ENCODE measurements at places on chromosomes 3 and 15.

GRCh38 chr15:85810075-85810474 is 15.3 kb upstream of the KLHL25 start:
- no peak for DNase-seq

DNA sequence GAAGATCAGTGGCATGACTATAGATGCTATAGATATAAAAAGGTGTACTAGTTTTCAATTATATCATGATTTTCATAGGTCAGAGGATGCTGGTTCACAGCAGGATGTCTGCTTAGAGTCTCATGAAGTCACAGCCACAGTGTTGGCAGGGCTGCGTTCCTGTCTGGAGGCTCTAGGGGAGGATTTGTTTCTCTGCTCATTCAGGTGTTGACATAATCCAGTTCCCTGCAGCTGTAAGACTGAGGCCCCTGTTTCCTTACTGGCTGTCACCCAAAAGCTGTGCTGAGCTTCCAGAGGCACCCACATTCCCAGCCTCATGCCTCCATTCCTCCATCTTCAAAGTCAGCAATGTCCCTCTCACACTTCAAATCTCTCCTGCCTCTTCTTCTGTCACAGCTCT is 170.7 kb downstream of the OCA2 start:
- DNase-seq = no peak

- DNase-seq = no peak
Observed at GRCh38 chr3:9911863-9912262, 5.0 kb upstream of the IL17RC start.

DNA sequence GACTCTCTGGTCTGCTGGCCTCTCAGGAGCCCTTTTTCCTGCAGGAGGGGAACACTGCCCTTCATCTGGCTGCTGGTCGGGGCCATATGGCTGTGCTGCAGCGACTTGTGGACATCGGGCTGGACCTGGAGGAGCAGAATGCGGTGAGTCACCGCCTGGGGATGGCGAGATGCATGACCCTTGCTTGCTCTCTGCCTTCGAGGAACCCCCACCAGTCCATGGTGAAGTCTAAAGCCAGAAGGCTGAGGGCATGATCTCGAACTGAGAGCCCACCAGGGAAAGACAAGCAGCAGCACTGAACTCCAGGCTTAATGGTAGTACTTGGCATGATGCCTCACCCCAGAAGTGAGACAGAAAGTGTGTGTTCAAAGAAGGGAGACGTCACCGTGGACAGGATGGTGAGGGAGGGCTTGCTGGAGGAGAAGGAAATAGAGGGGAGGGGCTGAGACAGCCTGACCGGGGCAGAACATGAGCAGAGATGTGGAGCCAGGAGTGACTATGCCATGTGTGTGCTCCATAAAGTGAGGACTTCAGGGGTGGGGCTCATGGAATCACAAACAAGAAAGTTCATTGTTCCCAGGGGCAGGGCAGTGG is 19.2 kb downstream of the ANKDD1A start:
- no peak for DNase-seq

GRCh38 chr15:74773731-74774252 is 8.1 kb upstream of the CSK start:
- DNase-seq = no peak

DNA sequence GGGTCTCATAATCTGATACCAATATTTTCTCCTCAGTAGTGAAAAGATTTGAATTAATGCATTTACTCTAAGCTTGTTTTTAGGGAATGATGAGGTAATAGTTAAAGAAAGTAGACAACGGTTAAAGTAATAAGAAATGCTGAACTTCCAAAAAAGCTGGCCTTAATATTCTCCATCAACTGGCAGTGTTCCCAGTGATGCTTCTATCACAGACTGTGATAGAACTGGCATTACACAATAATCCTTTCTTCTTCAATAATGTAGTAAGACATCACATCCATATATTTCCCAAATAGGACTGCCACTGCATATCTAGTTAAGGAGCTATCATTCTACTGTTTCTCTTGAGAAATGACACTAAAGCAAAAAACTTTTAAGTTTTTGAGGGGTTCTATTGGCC is 188.7 kb downstream of the IL5RA start:
- no peak for DNase-seq

GRCh38 chr3:125191256-125191655 is 21.3 kb downstream of the SLC12A8 start:
- DNase-seq = no peak

DNA sequence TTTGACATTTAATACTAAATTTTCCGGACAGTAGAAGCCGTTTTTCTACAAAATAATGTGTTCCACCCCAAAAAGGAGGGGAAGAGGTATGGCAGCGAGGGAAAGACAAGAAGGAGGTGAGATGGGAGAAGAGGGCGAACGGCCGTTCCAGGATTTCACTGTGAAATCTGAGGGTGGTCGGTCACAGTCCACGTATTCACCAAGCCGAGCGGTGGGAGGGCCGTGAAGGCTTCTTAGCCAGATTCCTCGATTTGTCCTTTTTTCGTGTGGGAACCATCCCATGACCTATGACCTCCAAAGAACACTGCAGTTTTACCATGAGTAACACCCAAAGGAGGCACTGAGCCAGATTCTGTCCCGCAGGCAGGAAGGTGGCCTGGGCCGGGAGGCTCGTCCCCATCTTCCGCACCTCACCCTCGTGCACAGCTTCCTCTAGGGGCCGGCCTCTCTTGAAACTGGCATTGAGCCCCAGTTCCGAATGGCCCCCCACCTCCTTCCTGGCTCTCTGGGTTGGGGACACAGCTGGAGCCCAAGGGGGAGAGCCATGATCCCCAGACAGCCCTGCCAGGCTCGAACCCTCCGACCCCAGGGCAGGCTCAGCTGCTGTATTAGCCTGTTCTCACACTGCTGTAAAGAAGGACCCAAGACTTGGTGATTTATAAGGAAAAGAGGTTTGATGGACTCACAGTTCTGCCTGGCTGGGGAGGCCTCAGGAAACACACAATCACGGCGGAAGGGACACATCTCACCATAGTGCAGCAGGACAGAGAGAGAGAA is 23.7 kb downstream of the XXYLT1 start:
- no peak for DNase-seq

GRCh38 chr15:42456971-42457370 is 34.0 kb downstream of the ZNF106 start:
- DNase-seq = no peak

GRCh38 chr15:55827204-55827603 is 84.3 kb upstream of the PRTG start:
- DNase-seq = no peak

- DNase-seq = no peak
Observed at GRCh38 chr15:101444015-101444414, 45.5 kb downstream of the PCSK6 start.

DNA sequence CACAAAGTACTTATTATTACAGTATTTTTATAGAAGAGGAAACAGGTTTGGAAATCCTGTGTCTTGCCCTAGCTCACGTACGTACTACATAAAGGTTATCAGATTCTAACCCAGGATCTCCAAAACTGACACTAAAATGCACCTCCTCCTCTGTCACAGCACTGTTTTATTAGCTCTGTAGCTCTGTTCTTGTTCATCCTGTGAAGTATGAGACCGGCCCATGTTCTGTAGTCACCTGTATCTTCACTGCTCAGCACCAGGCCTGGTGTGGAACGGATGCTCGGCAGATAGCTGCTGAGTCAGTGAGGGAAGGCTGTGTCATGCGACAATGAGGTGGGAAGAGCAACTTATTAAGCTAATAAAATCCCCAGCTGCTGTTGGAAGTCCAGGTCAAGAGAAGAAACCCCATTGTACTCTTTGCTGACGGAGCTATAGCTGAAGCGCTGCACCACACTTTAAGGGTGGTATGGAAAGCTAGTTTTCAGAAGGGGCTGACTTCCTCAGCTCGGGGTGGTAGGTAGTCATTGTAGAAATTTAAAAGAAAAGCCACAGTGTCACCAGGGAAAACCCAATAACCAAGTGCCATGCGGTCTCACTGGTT is 22.8 kb downstream of the BCL2A1 start:
- DNase-seq = no peak

DNA sequence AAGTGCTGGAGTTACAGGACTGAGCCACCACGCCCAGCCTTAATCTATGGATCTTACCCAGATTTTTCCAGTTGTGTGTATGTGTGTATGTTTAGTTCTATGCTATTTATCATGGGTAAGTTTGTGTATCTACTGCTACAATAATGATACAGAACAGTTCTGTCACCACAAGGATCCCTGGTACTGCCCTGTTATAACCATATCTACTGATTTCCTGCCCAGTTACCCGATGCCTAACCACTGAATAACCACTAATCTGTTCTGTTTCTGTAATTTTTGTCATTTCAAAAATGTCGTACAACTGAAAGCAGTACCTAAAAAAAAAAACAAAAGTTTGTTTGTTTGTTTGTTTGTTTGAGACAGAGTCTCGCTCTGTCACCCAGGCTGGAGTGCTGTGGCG is 123.7 kb upstream of the RAP2B start:
- no peak for DNase-seq

GRCh38 chr3:163071713-163072112 is 1575.1 kb downstream of the OTOL1 start:
- DNase-seq = no peak

- no peak for DNase-seq
Observed at GRCh38 chr3:195319060-195319459, 48.1 kb upstream of the XXYLT1 start.

DNA sequence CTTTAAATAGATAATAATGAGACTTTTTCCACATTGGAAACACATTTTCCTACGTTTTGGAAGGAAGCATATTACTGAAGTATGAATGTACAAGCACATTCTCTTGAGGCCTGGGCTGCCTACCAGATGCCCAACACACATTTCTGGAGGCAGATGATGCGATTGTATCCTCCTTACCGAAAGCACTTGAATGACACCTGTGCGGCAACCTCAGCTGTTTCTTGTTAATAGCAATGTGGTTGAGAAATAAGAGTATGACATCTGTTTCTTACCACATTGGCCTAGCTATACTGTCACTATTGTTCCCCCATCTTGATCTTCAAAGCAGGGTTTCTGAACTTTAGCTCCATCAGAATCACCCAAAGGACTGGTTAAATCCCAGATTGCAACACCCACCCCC is 84.8 kb downstream of the ARPP21 start:
- no peak for DNase-seq

DNA sequence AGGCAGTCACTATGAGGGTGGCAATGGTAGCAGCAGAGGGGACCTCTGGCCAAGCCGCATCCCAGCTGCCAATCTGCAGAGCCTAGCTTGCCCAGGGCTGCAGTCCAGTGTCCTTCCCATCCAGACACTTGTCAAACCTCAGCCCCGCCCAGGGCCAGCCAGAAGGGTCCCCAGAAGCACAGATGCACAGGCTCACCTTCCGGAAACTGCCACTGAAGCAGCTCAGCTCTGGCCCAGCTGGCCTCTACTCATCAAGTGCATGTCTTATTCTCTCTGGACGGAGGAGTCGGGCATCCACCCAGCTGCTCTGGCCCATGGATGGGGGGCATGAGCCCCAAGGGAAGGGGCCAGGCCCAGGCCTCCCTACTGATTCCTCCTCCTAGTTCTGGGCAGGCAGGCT is 69.2 kb downstream of the DNAJB8 start:
- no peak for DNase-seq

GRCh38 chr15:39282663-39283208 is 298.1 kb upstream of the THBS1 start:
- DNase-seq = no peak

DNA sequence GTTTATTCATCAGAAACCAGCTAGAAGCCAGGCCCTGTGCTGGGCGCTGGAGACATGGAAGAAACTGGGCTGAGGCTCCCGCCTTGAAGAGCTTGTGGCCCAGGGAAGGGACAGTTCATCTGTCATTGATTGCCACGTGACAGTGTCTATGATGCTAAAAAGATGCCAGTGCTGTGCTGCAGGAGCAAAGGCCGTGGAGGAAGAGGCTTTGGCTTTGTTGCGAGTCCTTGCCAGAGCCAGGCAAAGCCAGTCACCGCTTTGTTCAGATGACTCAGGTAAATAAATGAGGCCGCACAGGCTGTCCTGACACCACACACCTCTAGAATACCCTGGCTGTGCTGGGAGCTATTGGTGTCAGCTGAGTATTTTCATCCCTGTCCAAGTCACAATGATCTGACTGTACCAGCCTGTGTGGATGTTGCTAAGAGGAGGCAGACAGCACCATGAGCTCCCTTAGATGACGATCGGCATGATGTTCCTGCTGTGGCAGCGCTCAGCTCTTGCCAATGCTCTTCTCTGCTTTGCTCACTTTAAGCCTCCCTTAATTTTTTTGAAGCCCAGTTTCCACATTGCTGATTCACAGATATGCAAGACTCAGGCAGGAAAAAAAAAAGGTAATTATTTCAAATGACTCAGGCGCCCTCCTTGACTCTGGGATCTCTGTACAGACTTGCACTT is 77.5 kb downstream of the CCNL1 start:
- DNase-seq = no peak

DNA sequence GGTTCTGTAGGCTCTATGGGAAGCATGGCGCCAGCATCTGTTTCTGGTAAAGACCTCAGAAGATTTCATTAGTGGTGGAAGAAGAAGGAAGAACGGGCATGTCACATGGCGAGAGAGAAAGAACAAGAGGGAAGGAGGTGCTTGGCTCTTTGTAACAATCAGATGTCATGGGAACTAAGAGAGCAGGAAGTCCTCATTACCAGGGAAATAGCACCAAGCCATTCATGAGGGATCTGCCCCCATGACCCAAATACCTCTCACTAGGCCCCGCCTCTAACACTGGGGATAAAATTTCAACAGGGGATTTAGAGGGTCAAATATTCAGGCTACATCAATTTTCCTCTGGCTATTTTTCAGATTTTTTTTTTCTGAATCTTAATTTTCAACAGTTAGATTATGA is 954.3 kb downstream of the SQOR start:
- no peak for DNase-seq

DNA sequence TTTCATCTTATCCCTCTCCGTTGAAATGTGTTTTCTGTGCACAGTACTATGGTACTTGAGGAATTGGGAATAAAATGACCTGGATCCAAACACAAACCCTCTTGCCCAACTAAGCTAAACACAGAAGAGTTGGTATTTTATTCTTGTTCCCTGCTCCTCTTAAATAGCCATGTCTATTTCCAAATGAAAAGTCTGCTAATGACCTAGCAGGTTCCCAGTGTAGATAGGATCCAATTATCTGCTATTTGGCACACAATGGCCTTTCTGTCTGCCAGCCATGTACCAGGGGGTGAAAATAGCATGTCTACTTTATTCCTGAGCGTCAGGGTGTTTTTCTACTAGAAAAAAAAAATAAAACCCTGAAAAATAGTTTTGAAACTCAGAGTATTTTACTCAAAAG is 657.0 kb upstream of the NAALADL2 start:
- no peak for DNase-seq

DNA sequence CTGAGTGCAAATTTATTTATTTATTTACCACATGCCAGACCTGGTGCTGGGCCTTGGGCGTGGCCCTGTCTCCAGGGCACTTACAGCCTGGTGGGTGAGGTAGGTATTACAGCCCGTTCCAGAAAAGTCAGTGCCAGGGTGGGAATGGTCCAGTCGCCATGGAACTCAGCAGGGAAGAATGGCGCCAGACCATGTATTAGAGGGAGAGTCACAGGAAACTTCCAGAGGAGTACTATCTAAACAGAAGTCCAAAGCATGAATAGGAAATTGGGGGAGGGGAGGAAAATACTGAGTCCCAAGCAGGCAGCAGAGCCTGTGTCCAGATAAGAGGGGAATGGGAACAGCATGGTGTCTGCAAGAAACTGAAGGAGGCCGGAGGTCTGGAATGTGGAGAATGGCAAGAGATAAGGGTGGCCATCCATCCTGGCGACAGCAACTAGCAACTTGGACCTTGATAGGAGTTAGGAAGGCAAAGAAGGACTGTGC is 27.0 kb downstream of the SH3BP5 start:
- DNase-seq = no peak

- no peak for DNase-seq
Observed at GRCh38 chr3:4475804-4476203, 8.7 kb upstream of the SUMF1 start.

GRCh38 chr15:52247461-52247860 is 48.1 kb downstream of the MYO5C start:
- no peak for DNase-seq
